ENCODE measurements at places on chromosomes 6 and 20.
A peak's percentile ranks its signal among the peaks of the same experiment; 100 is the strongest.

DNA sequence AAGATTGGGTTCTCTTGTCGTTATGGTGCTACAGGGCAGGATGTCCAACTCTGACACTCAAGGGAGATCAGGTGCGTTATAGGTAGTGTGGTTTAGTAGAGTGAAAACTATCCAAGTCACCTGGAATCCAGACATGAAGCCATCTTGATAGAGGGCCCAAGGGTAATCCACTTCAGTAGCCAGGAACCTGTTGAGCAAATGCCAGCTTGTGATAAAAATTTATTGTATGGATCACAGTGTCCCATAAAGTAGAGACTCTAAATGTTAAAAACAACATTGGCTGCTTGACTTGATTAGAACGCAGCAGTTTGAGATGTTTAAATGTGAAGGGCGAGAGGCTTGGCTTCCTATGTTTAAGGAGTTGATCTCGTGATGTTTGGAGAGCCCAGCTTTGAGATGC, 105.7 kb upstream of the GMDS start:
- DNase-seq, result no peak

- no peak for DNase-seq
Observed at GRCh38 chr6:1850840-1851157, 241.1 kb downstream of the FOXC1 start.

DNA sequence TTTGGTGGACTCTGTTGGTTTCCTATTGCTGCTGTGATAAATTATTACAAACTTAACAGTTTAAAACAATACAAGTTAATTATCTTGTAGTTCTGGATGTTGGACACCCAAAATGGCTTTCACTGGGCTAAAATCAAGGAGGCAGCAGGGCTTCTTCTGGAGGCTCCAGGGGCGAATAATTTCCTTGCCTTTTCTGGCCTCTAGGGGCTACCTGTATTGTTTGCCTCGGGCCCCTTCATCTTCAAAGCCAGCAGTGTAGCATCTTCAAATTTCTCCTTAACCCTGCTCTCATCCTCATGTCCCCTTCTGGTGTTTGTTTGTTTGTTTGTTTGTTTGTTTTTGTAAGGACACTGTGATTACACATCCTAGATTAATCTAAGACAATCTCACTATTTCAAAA, 60.5 kb upstream of the ANKEF1 start:
- DNase-seq, result no peak

- no peak for DNase-seq
Observed at GRCh38 chr6:19472153-19472552, 365.0 kb upstream of the ID4 start.

DNA sequence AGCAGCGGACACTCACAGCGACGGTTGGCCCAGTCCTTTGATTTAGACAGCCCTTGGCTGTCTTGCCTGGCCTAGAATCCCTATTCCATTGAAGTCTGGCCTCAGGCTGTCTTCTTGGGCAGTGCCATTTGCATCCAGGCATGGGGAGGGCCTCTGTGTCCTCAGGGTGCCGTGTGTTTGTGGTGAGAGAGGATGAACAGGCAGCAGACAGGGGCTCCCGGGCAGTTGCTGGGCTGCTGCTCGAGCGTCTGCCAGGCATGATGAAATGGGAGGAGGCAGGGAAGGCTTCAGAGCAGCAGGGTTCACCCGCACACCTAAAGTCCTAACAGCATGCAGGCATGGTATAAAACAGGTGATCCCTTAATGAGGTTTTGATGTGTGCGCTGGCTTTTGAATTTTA, 126.9 kb downstream of the SOBP start:
- no peak for DNase-seq

DNA sequence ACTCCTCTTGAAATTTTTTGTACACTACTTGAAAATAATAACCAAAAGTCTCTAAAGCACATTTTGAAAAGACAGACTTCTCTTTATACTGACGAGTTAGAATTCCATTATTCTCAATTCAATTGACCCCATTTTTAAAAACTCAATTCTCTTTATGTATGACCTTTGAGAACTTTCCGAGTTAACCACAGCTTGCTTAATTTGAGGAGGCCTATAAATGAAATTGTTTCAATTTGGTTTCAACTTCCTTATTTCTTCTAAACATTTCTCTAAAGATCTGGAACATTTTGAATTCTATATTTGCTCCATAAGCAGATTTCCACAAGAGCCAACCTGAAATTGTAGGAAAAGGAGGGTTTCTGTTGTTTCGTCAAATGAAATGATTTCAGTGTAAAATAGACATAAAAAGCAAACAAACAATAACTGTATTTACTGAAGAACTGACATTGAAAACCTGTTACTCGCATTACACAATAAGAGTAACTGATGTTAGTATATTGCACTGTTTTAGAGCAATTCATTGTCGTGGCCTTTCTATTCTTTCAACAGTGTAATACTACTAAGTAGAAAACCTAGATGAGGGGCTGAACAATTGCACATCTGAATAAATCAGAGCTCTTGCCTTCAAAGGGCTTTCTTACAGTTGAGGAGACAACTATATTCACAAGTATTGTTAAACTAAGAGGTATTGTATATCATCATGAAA, 223.6 kb downstream of the HIVEP2 start:
- no peak for DNase-seq

DNA sequence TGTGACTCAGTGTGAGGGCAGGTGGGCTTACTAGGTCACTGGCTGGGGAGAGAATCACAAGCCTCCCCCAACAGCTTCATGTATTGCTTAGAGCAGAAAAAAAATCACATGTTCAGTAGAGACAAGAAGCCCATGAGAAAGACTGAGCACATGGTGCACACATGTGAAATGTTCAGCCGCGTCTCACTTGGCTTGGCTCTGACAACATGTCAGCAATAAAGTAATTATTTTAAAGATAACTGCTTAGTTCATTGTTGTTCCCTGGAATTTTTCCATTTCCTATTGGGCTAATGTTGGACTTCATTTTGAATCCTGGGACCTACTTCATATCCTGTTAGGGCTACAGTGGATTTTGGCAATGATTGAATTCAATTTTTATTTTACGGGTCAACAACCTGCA, 222.6 kb downstream of the C6orf118 start:
- DNase-seq, result no peak

DNA sequence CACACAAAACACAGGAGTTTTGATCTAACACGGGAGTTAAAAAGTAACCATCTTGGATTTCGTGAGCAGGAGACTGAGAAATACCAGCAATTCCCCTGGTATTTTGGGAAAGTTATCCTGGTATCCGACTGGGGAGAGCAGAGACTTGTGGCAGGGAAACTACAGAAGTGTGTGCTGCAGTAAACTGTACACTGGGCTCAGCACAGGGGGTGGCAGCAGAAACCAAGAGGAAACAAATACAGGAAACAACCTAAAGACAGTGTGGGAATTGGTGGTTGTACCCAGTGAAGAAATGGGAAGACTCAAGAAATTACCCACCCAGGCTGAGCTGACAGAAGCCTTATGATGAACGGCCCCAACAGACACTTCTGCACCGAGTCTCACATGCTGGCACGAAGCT, 109.8 kb downstream of the CHD6 start:
- DNase-seq, result no peak

- no peak for DNase-seq
Observed at GRCh38 chr6:169978615-169979161, 227.3 kb downstream of the ERMARD start.

- no peak for DNase-seq
Observed at GRCh38 chr20:45323731-45324130, 15.6 kb upstream of the MATN4 start.

- DNase-seq, result peak; percentile 2
Observed at GRCh38 chr20:20824924-20825584, 112.6 kb upstream of the RALGAPA2 start.

DNA sequence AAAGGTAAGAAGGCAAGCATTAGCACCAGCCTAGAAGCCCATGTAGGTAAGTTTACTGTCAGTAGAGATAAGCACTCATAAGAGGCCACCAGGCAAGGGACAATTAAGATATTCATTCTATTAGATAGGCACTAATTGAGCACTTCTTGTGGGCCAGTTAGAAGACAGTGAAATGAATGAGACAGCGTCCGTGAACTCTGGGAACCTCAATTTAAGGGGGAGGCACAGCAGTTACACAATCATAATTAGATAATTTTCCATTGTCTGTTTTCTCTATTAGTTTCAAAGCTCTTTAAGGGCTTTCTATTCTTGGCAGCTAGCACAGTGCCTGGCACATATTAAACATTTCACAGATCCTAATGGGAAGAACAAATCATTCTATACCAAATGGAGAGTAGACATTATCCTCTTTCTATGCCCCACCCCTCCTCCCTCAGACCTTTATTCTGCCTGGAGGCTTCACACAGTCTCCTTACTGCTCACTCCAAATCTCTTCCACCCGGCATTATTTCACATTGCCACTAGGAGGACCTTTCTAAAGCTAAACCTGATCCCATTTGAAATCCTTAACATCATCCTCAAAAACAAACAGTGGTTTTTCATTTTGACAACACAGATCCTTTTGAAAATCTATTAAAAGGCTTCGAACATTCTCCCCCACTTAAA, 529.6 kb downstream of the ADGRB3 start:
- DNase-seq, result no peak

Measured in stimulated activated naive CD4-positive, alpha-beta T cell (primary cell).